ENCODE measurements at places on chromosomes 11 and 22.

- no peak for DNase-seq
These were observed 53.0 kb downstream of the PARVA start for GRCh38 chr11:12430351-12430750.

DNA sequence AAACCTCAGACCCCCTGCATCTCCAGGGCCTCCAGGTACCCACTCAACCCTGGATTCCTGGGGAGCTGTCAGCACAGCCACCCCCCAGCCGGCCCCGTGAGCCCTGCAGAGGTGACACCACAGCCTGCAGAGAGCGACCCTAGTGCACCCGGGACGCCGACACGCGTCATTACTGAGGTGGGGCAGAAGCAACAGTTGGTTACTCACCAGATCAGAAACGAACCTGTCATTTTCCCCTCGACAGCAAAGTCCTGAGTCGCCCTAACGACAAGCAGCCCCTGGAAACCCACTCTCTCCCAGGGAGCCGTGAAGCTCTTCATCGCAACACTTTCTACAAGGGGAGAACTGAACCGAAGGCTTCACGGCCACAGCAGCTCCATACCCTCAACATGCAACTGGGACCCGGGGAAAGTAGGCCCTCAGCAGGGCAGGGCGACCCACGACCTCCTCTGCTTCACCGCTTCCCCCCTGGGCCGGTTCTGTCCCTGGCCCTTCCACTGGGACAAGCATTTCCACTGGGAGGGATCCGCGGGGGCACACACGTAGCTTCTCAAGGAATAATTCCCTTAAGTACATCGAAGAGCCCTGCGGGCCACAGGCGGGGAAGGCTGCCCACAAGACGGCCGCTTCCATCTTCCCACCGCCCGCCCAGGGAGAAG, 1.6 kb downstream of the BRD1 start:
- no peak for DNase-seq

DNA sequence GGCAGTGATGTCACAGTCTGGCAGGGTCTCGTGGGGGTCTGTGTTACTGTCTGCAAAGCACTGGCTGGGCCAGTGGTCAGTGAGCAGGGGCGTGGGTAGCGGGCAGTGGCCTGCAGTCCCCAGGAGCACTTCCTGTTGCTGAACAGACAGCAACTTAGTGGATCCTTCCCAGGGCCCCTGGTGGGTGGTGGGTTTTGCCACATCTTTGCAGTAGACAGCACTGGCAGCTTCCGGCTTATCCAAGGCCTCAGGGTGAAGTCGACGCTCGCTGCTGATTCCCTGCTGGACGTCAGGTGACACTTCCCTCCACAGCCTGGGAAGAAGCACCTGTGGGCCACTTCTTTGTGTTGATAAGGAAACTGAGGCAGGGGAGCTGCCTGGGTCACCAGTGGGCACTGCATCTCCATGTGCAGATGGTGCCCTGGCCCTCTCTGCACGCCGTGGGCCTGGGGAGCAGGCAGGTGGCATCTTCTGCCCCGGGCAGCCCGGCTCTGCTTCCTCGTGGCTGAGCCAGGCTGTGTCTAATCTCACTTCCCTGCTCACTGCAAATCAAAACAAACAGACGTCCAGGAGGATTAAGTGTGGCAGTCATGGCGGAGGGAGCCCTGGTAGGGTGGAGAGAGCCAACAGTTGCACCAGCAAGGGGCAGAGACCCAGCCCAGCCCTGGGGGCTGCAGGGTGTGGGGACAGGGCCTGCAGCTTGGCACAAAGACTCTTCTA, 79.8 kb downstream of the KCNQ1 start:
- no peak for DNase-seq

- DNase-seq: no peak
These were observed 42.7 kb downstream of the PPP6R3 start for GRCh38 chr11:68503251-68503687.

GRCh38 chr11:72460091-72460647, 25.8 kb upstream of the CLPB start:
- no peak for DNase-seq

DNA sequence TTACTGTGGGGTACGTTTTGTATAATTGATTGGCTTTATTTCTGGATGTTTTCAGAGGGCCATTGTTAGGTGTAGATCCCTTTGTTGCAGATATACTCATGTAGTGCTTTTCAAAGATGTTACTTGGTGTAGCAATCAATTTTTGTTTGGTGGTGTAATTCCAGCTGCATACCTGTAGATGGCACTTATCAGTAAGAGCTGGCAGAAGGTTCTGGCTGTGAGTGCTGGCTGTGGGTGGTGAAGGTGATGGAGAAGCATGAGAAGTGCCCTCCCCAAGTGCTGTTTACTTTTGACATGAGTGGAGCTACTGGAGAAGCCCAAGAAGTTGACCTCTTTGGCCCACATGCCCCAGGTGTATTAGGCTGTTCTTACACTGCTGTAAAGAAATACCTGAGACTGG, 1074.9 kb downstream of the FAM181B start:
- no peak for DNase-seq

DNA sequence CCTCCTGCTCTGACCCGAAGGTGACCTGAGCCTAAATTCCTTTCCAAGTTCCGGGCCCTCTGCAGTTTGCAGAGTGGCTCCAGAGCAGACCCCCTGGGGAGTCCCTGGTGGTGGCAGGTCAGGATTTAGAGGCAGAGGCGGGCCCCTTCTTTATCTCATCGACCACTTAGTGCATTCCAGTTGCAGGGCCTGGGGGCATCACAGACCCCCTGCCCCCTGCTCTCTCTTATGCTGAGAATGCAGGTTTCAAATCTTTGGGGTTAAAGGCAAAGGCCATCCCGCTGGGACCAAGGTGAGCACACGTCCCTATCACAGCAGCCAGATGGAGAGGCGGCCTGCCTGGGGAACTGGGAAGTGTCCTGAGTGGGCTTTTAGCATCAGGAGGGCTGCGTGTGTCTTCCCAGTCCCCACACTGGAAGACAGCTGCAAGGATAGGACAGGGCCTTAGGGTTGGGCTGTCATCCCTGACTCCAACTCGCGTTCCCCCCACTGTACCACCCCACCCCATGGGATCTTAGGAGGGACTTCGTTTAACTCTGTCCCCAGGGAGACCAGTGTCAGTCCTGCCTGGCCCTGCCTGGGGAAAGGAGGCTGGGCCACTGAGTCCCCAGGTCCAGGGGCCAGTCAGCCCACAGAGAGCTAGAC, 11.3 kb downstream of the DERL3 start:
- DNase-seq: no peak

GRCh38 chr11:90426442-90426841, 203.6 kb upstream of the CHORDC1 start:
- DNase-seq: no peak
